ENCODE measurements at places on chromosomes 12 and 14.
A peak's percentile ranks its signal among the peaks of the same experiment; 100 is the strongest.

DNA sequence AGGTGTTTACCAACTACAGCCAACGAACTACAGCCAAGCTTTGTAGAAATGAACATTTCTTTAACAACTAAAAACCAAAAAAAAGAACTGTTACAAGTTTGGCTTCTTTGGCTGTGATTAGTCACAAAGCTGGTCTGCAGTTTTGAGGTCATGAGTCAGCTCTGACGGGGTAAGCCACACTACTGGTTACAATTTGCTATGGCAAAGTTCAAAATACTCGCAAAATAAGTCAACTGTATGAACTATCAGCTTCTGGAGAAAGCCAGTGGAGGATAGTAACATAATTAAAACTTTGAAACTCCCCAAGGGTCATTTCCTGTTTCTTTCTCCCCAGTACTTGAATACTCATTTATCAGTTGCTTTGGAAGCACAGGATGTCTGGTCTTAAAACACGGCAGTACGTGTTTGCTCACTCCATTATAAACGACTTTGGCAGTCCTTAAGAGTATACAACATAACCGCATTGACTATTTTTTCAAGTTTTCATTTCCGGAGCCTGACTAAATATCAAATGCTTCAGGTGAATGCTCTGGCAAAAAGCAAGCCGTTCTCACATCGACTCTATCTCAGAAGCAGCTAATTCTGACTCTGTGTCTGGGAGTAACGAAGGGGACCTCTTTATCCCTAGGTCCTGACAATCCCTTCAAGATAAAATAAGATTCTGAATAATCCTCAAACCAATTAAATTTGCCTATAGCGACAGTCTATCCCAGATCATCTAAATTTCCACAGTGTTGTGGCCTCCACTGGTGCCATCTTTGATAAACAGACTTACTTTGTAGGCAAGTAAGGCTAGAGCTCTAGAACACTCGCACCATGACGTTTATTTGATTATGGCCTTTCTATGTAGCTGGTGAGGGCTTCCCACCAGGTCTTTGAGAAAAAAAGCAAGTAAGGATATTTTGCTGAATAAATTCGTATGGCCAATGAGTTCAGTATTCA is 10.6 kb downstream of the PHLDA1 start:
- peak; percentile 98 for DNase-seq

- DNase-seq, result no peak
These were observed 99.9 kb downstream of the NINJ2 start for GRCh38 chr12:563250-563781.

GRCh38 chr14:71665781-71666180 is 266.4 kb upstream of the RGS6 start:
- DNase-seq, result no peak

- peak; percentile 61 for DNase-seq
These were observed 2.7 kb downstream of the ARID2 start for GRCh38 chr12:45732250-45732649.

GRCh38 chr12:72448089-72448488 is 175.9 kb downstream of the TRHDE start:
- DNase-seq, result no peak

DNA sequence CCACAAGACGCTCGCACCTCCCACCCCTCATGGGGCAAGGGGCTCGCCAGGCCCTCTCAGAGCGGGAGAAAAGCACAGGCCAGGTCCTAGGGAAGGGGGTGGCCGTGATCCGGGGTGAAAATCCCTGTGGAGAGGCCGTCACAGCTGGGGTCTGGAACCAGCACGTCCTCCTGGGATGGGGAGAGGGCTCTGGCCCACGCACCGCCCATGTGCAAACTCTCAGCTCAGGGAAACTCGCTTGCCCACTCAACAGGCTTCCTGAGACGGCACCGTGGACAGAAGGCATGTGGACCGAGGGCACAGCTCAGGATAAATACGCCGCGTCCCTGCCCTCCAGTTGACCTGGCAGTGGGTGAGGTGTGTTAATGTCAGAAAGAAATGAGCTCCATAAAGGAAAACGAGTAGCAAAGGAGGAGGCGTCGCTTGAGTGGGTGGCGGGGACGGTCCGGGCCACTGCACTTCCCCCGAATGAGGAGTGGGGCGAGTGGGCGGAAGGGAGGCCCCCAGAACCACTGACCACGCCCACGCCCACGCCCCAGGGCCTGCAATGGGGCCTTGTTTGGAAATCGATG is 57.6 kb upstream of the GALNT9 start:
- no peak for DNase-seq

DNA sequence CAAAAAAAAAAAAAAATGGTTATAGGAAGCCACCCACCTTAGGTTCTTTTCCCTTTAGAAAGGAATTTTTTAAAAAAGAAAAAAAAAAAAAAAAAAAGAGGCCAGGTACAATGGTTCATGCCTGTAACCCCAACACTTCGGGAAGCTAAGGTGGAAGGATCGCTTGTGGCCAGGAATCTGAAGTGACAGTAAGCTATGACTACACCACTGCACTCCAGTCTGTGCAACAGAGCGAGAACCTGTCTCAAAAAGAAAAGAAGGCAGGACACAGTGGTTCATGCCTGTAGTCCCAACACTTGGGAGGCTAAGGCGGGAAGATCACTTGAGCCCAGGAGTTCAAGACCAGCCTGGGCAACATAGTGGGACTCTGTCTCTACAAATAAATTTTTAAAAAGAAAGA is 36.0 kb downstream of the SPTLC2 start:
- DNase-seq, result no peak

DNA sequence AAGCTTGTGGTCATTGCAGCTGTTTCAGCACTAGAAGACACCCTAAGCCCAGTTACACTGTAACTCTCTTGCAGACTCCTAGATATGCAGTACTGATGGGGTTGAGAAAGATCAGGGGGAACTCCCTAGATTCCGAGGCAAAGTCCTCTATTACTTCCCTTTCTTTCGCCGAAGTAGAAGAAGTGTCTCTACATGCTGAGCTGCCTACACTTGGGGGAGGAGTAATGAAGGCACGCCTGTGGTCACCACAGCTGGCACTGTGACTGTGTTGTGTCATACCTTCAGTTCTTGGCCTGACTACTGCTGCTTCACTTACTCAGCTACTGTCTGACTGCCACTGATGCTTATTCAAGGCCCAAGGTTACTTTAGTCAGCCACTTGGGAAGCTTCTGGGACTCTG is 35.1 kb upstream of the RPL10L start:
- DNase-seq, result no peak

- no peak for DNase-seq
These were observed 97.3 kb downstream of the INSM2 start for GRCh38 chr14:35631071-35631805.

GRCh38 chr12:94634717-94635116 is 15.6 kb downstream of the TMCC3 start:
- DNase-seq, result no peak

DNA sequence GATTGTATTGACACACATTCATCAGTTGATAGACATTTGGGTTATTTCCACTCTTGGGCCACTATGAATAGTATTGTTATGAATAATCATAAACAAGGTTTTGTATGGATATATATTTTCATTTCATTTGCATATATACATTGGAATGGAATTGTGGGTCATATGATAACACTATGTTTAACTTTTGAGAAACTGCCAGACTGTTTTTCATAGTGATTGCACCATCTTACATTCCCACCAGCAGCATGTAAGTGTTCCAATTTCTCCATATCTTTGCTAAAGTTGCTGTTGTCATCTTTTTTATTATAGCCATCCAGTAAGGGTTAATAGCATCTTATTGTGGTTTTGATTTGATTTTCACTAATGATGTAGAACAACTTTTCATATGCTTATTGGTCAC is 198.5 kb upstream of the PPFIA2 start:
- DNase-seq, result no peak

DNA sequence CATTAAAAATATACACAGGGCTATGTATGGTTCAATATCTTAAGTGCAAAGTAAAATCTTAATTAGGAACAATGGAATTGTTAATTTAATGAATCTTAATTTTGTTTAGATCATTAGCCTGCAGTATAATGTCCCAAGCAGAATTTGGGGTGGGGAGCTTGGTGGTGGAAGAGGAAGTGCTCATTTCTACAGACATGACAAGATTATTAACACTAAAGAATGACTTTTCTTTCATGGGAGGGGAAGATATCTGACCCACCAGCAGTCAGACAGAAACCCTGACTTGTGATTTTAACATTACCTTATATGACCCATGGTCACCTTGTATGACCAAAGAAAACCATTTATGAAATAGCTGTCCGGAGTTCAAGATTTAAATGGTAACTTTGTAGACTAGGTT is 41.3 kb upstream of the HIF1A start:
- DNase-seq, result no peak

DNA sequence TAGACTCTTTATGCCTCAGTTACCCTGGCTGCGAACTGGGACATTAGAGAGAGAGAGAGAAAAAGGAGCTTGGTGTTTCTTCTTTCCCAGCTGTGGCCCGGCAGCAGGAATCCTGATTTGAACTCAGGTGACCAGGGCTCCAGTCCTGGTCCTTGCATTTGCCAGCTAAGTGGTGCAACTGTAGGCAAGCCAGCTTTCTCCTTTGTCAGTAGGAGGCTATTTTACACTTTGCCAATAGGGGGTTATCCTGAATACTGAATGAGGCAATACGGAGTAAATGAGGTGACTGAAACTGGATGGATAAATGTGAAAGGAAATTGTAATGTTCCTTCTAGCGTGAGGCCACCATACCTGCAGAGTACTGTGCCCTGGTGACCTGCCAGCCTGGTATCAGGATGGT is 27.8 kb downstream of the KCNA5 start:
- DNase-seq, result no peak

DNA sequence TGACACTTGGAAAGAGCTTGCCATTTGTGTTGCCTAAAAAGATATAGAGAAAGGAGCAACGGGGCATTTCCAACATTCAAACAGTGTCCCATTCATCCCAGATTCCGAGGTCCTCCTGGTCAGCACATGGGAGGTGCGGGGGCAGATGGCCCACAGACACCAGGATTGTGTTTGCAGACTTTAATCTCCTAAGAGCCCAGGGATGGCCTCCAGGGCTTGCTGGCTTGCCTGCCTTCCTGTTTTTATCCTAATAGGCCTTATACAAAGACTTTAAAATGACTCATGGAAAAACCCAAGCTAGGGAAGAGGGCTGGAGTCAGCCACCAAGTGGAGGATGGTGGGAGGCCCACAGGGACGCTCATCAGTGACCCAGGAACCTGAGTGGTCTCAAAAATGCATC is 21.5 kb upstream of the FAM181A start:
- no peak for DNase-seq

DNA sequence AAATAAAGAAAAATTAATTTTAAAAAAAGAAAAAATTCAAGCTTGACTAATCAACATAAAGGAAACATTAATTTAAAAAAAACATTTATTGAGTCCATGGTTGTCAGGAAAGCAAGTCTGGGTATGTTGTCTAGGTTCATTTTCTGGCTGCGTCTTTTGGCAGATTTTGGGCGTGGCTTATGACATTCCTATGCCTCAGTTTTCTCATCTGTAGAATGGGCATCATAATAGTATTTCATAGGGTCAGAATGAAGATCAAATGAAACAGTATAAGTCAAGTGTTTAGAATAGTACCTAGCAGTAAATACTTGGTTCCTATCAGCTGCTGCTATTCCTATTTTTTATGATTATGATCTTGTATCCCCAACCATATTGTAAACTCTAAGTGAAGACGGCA is 40.5 kb downstream of the MYO1H start:
- DNase-seq, result no peak

GRCh38 chr12:78149459-78149858 is 318.8 kb downstream of the NAV3 start:
- DNase-seq, result no peak

- no peak for DNase-seq
These were observed 8.7 kb downstream of the CLEC7A start for GRCh38 chr12:10121278-10121677.

GRCh38 chr12:15037091-15037687 is 64.3 kb downstream of the PDE6H start:
- DNase-seq, result no peak

GRCh38 chr14:74647061-74647677 is 35.1 kb upstream of the LTBP2 start:
- DNase-seq, result no peak

GRCh38 chr14:81416981-81417380 is 16.9 kb upstream of the STON2 start:
- no peak for DNase-seq

DNA sequence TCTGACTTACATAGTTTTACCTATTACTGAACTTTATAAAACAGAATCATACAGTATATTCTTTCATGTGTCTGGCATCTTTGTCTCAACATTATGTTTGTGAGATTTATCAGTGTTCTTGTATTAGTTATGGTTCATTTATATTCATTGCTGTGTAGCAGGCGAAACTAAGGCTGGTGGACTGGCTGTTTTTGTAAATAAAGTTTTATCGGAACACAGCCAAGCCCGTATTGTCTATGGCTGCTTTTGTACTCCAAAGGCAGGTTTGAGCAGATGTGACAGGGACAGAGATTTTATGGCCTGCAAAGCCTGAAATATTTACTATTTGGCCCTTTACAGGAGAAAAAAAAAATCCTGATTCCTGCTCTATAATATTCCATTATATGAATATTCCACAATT is 405.8 kb upstream of the RGS6 start:
- no peak for DNase-seq

GRCh38 chr14:96091149-96091693 is 52.1 kb downstream of the C14orf132 start:
- no peak for DNase-seq

GRCh38 chr14:97380539-97380941 is 583.4 kb downstream of the VRK1 start:
- no peak for DNase-seq

- peak; percentile 24 for DNase-seq
These were observed 688 bp upstream of the NECAP1 start for GRCh38 chr12:8081251-8081920.

DNA sequence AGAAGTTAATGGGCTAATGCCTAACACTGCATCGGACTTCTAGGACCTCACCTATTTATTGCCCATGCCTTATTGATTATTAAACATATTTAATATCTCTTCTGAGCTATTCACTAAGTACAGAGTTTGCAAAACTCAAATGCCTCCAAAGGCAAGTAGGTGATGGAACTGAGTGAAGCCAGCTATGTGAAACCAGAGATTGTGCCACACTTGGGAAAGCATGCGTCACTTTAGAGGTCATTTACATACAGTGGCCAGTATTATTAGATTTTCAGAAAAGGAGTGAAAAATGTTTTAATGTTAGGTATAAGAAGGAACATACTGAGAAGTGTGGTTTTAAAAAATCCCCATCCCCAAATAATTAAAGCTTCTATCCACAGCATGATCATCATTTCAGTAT is 27.7 kb downstream of the PDE6H start:
- DNase-seq, result no peak

- peak; percentile 83 for DNase-seq
These were observed 44.2 kb upstream of the FOS start for GRCh38 chr14:75234173-75235115.

Data from ACHN (cell line).